Activated naive CD4-positive, alpha-beta T cell (primary cell): ENCODE measurements at places on chromosomes 2 and 18.

- no peak for DNase-seq
Measured at GRCh38 chr18:8835521-8835953, 130.2 kb downstream of the MTCL1 start.

- DNase-seq: no peak
Measured at GRCh38 chr2:113024764-113025163, 19.5 kb downstream of the IL36A start.

DNA sequence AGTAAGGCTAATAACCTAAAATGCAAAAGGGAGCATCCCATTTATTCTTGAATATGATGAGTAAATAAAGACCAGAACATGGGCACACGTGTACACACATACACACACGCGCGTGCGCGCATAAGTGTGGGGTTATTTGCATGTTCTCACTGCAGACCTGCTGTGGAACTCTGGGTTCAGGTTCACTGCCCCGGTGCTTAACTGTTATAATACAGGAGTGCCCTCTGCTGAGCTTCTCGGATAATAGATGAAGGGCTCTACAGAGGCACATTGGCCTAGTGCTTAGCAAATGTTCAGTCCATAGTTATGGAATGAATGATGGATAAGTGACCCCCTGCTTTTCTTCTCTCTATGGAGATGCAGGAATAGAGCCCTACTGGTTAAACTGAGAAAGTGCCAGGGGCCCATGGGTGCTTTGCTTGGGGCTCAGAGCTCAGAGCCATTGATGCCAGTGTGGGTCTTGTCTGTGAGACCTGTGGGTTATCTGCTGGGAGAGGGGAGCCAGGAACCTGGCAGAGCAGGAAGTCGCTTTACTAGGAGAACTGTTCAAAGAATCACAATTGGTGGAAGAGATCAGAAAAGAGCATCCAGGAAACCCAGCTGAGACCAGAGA, 3.6 kb upstream of the ARL4C start:
- DNase-seq: no peak

DNA sequence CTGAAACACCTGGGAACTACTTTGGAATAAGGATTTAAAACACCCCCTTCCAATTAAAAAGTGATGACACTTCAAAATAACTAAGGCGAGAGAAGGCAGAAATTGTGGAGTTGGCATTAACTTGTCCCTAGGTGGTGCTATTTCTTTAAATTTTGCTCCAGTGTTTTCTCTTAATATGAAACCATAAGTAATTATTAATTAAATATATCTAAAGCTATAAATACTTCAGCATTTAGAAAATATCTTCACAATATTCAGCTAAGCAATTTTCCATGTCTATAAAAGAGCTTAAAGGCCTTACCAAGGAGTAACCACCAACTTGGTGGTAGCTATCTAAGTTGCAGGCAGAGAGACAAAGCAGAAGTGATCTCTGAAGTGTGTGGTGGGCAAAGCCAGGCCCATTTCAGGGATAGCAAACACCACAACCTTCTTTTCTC, 186.8 kb upstream of the PGAP1 start:
- no peak for DNase-seq

DNA sequence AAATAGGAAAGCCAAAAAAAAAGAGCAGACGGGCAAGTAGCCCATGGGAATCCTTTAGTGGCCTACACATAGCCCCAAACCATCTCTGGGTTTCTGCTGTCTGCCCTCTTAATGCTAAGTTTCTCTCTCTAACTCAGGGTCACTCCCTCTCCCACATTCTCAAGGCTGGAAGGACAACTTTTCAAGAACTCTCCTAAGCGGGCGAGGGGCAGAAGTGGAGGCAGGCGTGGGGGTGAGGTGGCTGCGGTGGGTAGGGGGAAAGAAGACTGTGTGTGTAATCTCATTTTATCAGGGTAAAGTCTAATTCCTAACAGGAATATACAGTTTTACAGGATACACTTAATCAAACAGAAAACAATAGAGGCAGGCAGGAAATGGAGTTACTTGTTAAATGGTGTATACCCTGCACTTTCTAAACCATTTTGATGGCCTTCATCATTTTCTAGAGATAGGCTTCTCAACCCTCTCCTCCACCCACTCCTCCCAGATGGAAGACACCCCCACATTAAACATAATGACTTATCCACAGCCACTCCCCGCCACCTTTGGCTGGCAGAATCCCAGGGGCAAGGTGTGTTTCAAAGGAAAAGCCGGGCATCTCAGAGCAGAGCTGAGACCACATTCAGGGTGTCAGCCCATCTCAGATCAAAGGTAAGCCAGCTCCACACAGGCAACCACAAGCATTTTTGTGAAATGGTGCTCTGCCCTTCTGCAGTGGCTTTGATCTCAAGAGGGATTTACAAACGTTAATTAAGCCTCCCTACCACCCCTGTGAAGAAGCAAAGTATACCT, 6.8 kb downstream of the SMAD7 start:
- no peak for DNase-seq

- no peak for DNase-seq
Measured at GRCh38 chr2:13583609-13584008, 866.9 kb downstream of the TRIB2 start.

GRCh38 chr2:104430852-104431251, 423.1 kb upstream of the POU3F3 start:
- DNase-seq: no peak
